ENCODE measurements at places on chromosomes 6 and 20.

DNA sequence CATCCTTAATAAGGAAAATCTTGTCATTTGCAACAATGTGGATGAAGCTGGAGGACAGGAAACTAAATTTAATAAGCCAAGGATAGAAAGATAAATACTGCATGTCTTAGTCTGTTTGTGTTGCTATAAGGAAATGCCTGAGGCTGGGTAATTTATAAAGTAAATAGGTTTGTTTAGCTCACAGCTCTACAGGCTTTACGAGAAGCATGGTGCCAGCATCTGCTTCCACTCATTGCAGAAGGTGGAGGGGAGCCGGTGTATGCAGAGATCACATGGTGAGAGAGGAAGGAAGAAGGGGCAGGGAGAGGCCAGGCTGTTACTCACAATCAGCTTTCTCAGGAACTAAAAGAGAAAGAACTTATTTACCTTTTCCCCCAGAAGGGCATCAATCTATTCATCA is 118.9 kb upstream of the SMLR1 start:
- no peak for DNase-seq

GRCh38 chr6:135189344-135189743 is 8.2 kb downstream of the MYB start:
- DNase-seq = no peak

GRCh38 chr6:46453741-46454316 is 37.4 kb downstream of the RCAN2 start:
- DNase-seq = no peak

DNA sequence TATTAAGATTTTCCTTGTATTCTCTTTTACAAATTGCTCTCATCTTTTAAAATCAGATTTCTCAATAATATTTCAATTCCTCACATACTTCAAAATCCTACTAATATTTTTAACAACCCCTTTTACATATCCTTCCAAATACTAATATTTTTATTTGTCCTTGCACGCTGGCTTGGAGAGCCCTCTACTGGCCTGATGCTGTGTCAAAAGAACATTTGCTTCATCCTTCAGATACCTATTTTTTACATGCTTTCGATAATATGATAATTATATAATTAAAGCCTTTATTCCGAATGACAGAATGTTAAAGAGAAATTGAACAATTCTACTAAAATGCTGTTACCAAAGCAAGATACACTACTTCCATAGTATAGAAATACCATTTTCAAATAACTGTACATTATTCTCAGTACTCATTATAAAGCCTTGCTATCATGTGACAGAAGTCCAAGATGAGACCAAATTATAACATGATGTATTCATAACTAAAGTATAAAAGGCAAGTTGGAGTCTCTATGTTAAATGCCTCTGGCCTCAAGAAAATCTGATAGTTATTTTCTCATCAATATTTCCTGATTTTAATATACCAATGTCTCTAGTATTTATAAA is 39.0 kb upstream of the PLN start:
- peak; percentile 52 for DNase-seq

DNA sequence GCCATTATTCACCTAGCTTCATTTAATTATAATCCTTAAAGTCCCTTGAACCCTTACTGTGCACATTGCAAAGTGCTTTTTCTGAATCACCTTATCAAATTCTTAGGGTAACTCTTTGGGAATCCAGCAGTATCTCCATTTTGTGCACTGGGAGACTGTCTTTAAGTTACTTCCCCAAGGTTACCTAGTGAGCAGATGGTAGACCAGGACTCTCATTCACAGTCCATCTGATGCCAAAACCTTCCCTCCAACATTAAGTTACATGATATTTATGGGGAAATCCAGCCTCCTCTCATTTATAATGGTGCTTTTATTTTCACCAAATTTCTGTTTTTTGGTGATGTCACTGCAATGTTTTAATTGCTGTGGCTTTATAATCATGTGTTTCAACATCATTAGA is 75.7 kb downstream of the NCOA7 start:
- no peak for DNase-seq

GRCh38 chr6:142896732-142897131 is 48.2 kb downstream of the HIVEP2 start:
- DNase-seq = no peak

DNA sequence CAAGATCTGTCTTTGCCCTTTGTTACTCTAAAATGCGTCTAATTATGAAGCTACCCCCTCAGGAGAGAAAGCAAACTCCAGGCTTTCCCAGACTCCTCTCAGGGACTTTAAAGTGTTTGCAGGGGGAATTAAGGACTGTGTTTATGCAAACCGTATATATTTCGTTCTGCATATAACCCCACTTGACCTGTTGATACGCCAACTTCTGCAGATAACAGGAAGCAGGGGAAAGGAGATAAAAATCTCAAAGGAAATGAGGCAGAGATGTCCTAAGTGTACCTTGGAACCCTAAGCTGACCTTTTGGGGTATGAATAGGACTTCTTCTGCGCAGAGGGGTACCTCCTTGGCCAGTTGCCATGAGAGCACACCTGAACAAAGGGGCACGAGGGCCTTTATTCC is 8.1 kb downstream of the SYCP2L start:
- no peak for DNase-seq

GRCh38 chr20:22611636-22612035 is 27.3 kb upstream of the FOXA2 start:
- peak; percentile 46 for DNase-seq

DNA sequence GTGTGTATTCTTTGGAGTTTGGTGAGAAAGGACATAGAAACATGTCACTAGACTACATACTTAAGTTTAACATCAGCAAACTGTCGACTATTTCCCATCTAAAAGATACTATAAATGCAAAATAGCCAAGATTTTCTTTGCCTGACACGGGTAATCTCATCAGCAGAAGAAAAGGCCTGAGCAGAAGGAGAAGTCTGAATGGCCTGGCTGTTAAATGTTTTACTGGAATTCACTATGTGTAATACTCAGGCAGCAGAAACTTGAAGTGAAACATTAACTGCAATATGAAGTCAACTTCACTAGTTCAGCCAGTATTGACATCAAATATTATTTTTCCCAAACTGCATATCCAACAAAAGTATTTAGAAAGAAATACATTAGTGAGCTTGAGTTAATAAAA is 6.4 kb upstream of the DSE start:
- DNase-seq = no peak

DNA sequence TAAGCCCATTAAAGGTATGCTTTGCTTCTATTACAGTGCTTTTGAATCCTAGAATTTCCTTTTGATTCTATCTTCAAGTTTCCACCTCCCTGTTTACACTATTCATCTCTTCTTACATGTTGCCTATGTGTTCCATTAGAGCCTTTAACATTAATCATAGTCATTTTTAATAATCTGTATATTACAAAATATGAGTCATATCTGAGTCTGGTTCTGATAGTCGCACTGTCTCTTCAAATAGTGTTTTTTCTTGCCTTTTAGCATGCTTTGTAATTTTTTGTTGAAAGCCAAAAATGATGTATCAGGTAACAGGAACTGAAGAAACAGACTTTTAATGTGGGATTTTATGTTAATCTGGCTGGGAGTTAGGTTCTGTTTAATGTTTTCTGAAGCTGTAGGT is 68.4 kb downstream of the DNAAF9 start:
- no peak for DNase-seq

GRCh38 chr20:24124003-24124402 is 135.4 kb upstream of the GGTLC1 start:
- no peak for DNase-seq

- no peak for DNase-seq
Measured at GRCh38 chr6:113141901-113142300, 715.2 kb upstream of the MARCKS start.

GRCh38 chr6:44100088-44100550 is 27.1 kb downstream of the MRPL14 start:
- peak; percentile 53 for DNase-seq

GRCh38 chr6:123638865-123639264 is 2.1 kb upstream of the TRDN start:
- DNase-seq = no peak

- DNase-seq = no peak
Measured at GRCh38 chr6:93927731-93928130, 508.4 kb upstream of the EPHA7 start.

DNA sequence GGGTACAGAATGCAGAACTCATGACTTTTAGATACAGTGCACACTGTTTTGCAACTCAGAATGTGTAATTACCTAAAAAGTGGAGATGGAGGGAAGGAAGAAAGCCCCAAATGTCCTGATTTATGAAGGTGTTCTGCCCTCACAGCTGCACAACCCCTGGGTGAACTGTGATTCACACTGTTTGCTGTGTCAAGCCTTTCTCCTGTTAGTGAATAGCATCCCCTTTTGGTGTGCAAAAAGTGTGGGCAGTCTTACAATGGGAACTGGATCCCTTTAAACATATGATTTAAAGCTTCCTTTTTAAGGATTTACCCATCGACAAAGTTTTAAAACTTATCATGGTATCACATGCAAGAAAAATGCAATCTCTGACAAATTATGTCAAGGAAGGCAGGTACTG is 633.4 kb upstream of the EPHA7 start:
- peak; percentile 34 for DNase-seq

DNA sequence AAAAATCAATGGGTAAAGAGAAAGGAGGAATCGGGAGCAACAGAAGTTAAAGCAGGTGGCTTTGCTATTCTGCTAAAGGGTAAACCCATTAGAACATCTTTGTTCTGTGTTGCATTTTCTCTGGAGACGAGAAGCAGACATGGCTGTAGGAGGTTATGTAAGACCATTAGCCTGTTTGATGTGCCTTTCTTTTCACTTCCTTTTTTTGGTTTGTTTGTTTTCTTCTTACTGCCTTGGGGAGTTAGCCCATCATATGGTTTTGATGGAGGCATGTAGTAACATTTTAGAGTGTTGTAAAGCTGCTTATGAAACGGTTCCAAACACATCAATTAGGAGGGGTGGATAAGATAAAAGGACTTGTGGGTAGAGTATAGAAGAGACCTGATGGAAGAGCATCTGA is 131.0 kb downstream of the DOK5 start:
- DNase-seq = no peak

GRCh38 chr6:118719351-118720124 is 68.1 kb upstream of the CEP85L start:
- no peak for DNase-seq

DNA sequence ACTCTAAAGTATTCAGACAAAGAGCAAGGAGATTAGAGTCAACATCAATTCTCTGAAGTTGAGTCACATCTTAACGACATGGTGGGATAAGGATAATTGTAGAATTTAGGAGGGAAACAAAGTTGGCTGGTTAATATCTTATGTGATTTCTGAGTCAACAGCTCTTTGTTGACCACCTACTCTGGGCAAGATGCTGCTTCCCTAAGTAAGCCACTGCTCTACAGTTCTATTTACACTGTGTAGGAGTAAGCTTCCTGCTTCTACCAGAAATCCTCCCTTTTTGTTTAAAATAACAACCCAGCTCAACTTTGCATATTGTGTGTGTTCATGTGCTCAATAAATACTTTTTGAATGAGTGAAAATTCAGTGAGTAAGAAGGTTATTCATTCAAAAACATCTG is 3.1 kb downstream of the HS3ST5 start:
- DNase-seq = no peak

DNA sequence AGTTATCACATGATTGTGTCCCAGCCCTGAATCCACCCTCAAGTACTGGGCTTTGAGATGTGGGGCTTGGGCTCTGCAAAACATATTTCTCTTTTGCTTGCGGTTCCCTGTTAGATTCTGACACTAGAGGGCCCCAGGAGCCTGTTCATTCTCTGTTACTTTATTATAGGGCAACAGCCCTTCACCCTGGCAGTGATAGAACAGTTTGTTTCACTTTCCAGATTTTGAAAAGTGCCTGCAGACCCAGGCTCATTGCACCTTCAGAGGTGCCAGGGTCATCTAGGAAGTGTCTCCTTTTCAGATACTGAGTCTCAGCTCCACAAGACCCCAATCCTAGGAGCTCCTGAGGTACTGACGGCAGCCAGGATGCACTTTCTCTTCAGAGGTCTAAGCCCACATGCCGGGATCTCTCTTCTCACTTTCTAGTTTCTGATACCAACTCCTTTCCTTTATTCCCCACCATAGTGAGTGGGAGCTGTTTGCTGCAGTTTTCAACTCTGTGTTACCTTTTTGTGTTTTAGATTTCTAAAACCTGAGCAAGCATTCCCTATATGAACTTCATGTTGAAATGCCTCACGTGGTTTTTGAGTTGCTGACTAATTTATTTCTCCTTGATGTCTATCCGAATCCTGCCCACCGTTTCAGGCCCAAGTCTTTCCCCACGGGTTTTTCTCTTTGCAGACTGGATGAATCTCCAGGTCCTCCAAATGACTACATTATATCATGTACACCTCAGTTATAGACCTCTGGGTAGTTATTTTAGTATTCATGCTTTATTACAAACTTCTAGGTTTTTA is 10.9 kb downstream of the ABT1 start:
- peak; percentile 83 for DNase-seq

DNA sequence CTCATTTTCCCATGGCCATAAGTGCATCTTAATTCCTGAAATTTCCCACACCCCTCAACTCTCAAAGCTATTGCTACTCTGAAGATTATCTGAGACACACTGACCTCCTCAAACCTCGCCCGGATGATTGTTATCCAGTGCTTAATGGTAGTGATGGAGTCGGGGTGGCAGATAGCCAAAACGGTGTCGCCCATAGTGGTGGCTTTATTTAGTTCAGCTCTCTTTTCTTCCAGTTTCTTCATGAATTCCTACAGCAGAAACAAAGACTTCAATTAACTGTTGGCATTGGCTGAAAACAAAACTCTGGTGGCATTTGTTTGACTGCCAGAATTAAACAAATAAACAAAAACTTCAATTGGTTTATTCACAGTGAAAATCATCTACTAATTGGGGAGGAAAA is 165.4 kb downstream of the DST start:
- no peak for DNase-seq

- DNase-seq = no peak
Measured at GRCh38 chr20:45821947-45822346, 5.2 kb downstream of the TNNC2 start.

DNA sequence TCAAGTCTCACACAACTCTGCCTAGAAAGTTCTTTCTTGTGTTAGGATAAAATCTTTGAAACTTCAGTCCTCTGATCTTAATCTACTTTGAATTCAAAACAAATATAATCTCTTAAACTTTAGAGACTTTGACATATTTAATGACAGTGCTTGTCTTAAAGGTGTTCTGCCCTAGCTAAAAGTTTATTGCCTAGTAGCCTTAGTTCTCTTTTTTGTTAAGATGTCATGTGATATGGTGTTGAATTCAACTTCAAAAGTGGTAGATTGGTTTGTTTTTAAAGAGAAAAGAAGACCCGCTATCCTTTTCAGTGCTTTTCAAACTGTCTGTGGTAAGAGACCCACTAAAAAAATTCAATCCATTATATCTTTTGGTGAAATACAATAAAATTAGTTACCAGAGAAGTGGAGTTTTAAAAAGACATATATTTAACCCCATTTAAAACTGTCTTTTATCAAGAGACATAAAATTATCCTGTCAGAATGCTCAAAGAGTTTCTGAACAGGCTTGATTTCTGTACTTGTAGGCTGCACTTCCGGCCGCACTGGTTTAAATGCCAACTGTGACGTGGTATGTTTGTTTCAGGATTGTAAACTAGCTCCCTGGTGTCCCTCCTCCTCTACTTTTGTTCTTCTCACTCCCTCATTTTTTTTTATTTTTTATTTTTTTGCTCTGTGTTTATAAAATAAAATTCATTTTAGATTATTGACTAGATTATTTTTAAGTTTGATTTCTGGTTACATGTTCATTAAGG is 76.5 kb downstream of the QKI start:
- DNase-seq = peak; percentile 44

GRCh38 chr6:47476781-47477496 is 650 bp upstream of the CD2AP start:
- DNase-seq = no peak

GRCh38 chr6:3326184-3326971 is 67.6 kb downstream of the PSMG4 start:
- peak; percentile 54 for DNase-seq

- no peak for DNase-seq
Measured at GRCh38 chr20:58071298-58071697, 157.2 kb downstream of the ANKRD60 start.

- peak; percentile 72 for DNase-seq
Measured at GRCh38 chr6:100001915-100002388, 7.9 kb upstream of the MCHR2 start.
